ENCODE measurements at places on chromosomes 1 and 21.

- no peaks in the 10 kb centered on the region for H3K27me3 ChIP-seq
- no peak overlapping the region for H3K27ac ChIP-seq
- H3K4me3 ChIP-seq, result no peak overlapping the region
Observed at GRCh38 chr1:113792471-113792870, 19.8 kb downstream of the RSBN1 start.

GRCh38 chr1:208157769-208158168 is 86.4 kb downstream of the PLXNA2 start:
- no peaks in the 10 kb centered on the region for H3K36me3 ChIP-seq
- H3K27me3 ChIP-seq, result no peaks in the 10 kb centered on the region
- H3K4me1 ChIP-seq, result no peaks in the 10 kb centered on the region

DNA sequence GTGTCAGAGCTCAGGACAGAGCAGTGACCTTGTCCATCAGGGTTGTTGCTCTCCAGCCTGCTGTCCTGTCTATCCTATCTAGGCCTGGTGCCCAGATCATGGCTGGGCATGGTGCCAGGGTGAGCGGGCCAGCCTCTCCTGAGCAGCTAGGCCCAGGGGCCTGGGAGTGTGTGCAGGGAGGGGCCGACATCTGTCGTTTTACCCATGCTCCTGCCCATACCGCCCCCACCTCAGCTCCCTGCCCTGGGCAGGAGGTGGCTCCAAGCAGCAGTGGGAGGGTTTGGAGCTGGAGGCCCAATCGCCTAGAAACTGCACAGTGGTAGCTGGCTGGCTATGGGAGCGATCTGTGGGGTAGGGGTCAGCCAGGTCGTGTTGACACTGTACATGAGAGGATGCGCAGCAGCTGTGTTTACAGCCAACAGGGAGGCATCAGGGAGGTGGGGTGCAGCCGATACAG is 6.5 kb downstream of the INSRR start:
- no peak overlapping the region for H3K27ac ChIP-seq
- H3K4me1 ChIP-seq, result no peaks in the 10 kb centered on the region
- H3K27me3 ChIP-seq, result no peaks in the 10 kb centered on the region
- H3K36me3 ChIP-seq, result no peaks in the 10 kb centered on the region

- H3K4me1 ChIP-seq, result no peaks in the 10 kb centered on the region
- H3K27ac ChIP-seq, result no peak overlapping the region
- H3K4me3 ChIP-seq, result no peak overlapping the region
- no peaks in the 10 kb centered on the region for H3K27me3 ChIP-seq
Observed at GRCh38 chr1:166174108-166174507, 7.3 kb upstream of the FAM78B start.

DNA sequence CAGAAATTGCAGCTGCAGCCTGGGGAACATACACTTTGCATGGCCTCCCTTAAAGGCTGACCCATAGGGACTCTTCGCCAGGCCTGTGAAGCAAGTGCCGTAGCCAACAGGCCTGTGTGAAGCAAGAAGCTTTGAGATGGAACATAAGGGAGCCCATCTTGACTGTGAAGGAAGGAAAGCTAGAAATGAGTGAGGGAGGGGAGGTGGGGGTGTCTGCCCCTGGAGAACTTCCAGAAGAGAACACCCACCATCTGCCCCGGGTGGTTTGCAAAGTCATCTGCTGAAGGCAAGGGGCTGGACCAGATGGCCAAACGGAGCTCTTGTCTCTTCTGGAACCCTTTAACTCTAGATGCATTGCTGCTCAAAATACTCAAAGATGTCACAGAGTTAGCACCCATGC is 103.3 kb upstream of the GRIK3 start:
- no peaks in the 10 kb centered on the region for H3K27me3 ChIP-seq
- H3K36me3 ChIP-seq, result no peaks in the 10 kb centered on the region
- no peak overlapping the region for H3K27ac ChIP-seq
- H3K4me1 ChIP-seq, result no peaks in the 10 kb centered on the region
- DNase-seq, result no peak
- H3K4me3 ChIP-seq, result no peak overlapping the region

DNA sequence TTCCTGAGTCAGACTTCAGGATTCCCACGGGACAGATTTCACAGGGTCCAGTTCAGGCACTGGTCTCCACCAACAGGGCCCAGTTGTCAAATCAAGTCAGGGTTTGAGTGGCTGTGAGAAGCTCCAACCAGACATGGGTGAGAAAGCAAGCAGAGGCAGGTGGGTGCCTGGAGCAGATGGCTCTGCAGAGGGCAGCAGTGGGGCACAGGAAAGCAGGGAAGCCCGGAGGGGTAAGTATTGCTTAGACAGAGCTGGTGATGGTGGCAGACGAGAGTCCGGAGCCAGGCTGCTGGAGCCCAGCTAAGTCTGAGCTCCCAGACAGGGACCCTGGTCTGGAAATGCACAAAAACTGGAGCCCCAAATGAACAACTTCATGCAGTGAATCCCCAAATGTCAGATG is 40.4 kb downstream of the RIMS3 start:
- H3K36me3 ChIP-seq, result no peaks in the 10 kb centered on the region
- H3K4me3 ChIP-seq, result no peak overlapping the region
- H3K4me1 ChIP-seq, result peaks cover 11% of the 10 kb centered on the region
- no peak overlapping the region for H3K27ac ChIP-seq
- peaks cover 17% of the 10 kb centered on the region for H3K27me3 ChIP-seq

GRCh38 chr1:236282425-236282716 is 613 bp upstream of the ERO1B start:
- H3K4me3 ChIP-seq, result peak overlapping the region; percentile 99
- H3K27ac ChIP-seq, result peak overlapping the region; percentile 89
- H3K36me3 ChIP-seq, result no peaks in the 10 kb centered on the region

DNA sequence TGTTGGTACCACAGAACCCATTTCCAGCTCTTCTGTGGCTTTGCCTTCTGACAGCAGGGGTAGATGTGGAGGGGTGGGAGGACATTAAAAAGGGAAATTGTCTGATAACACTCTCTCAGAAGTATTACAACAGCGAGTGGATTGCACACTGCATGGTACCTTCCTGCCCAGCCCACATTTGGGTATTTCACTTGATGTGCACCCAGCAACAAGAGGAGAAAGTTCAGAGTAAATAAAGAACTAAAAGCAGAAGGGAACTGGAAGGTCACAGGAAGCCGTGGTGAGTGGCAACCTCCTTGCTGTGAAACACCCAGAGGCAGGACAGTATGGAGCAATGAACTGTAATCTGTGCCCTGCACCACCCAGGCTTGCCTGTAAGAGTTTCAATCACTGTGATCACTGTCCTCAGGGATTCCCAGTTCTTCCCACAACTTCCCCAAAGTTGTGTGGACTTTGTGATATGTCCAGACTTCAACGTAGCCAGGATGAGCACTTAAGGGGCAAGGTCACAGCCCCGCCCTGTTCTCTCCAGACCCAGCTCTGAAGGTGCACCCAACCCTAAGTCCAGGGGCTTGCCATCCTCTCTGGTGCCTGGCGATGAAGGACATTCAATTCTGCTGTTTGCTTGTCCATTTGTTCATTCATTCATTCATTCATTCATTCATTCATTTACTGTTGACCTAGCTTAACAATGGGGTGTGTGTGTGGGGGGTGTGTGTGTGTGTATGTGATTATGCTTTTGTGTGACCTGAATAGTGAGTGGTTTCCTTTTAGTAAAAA is 18.7 kb upstream of the F5 start:
- H3K27ac ChIP-seq, result peak overlapping the region; percentile 45
- H3K4me3 ChIP-seq, result no peak overlapping the region
- peak; percentile 55 for DNase-seq
- H3K36me3 ChIP-seq, result no peaks in the 10 kb centered on the region
- peaks cover 45% of the 10 kb centered on the region for H3K4me1 ChIP-seq

DNA sequence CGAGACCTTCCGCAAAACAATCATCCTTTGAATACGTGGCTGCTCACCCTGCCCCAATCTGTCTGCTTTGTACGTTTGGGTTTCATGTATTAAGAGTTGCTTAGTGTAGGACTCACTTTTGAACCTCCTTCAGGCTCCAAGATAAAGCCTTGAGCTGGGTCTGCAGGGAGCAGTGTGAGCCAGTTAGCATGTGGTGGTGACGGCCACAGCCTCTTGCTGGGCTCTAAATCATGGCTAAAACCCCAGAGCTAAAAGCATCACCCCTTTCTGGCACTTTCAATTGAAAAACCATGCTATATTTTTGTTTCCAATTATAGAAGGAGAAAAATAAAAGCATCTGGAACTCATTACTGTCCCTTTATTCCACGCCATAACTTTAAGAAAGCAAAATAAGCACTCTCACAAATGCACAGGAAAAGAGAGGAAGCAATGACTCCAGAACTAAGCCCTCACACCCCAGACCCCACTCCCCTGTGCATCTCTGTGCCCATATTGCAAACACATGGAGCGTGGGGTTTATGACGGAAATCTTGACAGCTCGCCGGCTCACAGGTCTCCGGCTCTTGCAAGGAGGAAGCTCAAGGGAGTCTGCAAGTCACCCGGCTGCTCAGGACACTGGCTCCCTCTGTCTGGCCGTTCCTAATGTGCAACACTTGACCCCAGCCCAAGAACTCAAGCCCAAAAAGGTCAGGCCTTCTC is 135.5 kb downstream of the MIS18A start:
- H3K27me3 ChIP-seq, result no peaks in the 10 kb centered on the region
- no peak for DNase-seq
- no peak overlapping the region for H3K4me3 ChIP-seq
- no peaks in the 10 kb centered on the region for H3K36me3 ChIP-seq
- H3K27ac ChIP-seq, result no peak overlapping the region

DNA sequence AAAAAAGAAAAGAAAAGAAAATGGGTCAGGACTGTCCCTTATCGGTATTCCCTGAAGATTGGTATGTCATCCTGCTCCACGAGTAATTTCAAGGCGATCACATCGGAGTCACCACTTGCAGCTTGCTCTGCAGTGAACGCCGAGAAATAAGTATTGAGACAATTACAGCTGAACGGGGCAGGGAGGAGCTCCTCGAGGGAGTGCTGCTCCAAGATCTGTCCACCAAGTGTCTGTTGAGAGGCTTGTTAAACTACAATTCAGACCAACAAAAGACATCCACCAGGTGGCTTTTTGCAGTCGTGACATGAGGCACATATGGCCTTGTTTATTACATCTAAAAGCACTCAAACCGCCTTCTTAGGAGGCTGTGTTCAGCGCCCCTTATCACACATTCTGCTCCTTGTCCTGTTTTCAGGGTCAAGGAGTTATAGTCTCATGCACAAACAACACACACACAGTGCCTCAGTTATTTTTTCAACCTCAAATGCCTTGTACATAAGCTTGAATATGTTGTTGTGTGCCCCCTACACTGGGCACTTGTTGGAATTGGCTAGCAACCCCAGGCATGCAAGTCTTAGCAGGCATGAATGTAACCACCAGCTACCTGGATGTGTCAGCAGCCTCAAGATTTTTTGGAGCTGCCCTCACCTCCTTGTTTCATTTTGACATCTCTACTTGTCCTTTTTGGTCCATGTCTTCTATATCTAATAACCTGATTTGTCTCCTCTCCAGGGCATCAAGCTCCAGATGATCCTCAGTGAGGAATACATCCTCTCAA is 13.0 kb upstream of the CD48 start:
- DNase-seq, result no peak
- peaks cover 8% of the 10 kb centered on the region for H3K4me1 ChIP-seq
- H3K36me3 ChIP-seq, result no peaks in the 10 kb centered on the region
- no peak overlapping the region for H3K4me3 ChIP-seq

- H3K4me1 ChIP-seq, result no peaks in the 10 kb centered on the region
- H3K4me3 ChIP-seq, result no peak overlapping the region
- H3K27me3 ChIP-seq, result no peaks in the 10 kb centered on the region
- no peak for DNase-seq
Observed at GRCh38 chr1:30029677-30030076, 693.7 kb downstream of the MATN1 start.

- H3K4me1 ChIP-seq, result no peaks in the 10 kb centered on the region
- no peaks in the 10 kb centered on the region for H3K27me3 ChIP-seq
- H3K36me3 ChIP-seq, result no peaks in the 10 kb centered on the region
- H3K4me3 ChIP-seq, result no peak overlapping the region
- DNase-seq, result no peak
Observed at GRCh38 chr1:194813096-194813495, 1626.7 kb upstream of the B3GALT2 start.

- H3K4me1 ChIP-seq, result no peaks in the 10 kb centered on the region
- H3K36me3 ChIP-seq, result no peaks in the 10 kb centered on the region
- no peak overlapping the region for H3K27ac ChIP-seq
- no peaks in the 10 kb centered on the region for H3K27me3 ChIP-seq
Observed at GRCh38 chr1:93798291-93798690, 80.7 kb downstream of the DNTTIP2 start.

- peaks cover 2% of the 10 kb centered on the region for H3K4me1 ChIP-seq
- no peaks in the 10 kb centered on the region for H3K27me3 ChIP-seq
- no peak overlapping the region for H3K27ac ChIP-seq
- no peak overlapping the region for H3K4me3 ChIP-seq
- no peaks in the 10 kb centered on the region for H3K36me3 ChIP-seq
Observed at GRCh38 chr21:34029743-34030528, 43.4 kb upstream of the MRPS6 start.

- no peak for DNase-seq
- no peaks in the 10 kb centered on the region for H3K27me3 ChIP-seq
- H3K4me3 ChIP-seq, result no peak overlapping the region
- H3K36me3 ChIP-seq, result no peaks in the 10 kb centered on the region
Observed at GRCh38 chr1:176517484-176517883, 54.5 kb downstream of the PAPPA2 start.

DNA sequence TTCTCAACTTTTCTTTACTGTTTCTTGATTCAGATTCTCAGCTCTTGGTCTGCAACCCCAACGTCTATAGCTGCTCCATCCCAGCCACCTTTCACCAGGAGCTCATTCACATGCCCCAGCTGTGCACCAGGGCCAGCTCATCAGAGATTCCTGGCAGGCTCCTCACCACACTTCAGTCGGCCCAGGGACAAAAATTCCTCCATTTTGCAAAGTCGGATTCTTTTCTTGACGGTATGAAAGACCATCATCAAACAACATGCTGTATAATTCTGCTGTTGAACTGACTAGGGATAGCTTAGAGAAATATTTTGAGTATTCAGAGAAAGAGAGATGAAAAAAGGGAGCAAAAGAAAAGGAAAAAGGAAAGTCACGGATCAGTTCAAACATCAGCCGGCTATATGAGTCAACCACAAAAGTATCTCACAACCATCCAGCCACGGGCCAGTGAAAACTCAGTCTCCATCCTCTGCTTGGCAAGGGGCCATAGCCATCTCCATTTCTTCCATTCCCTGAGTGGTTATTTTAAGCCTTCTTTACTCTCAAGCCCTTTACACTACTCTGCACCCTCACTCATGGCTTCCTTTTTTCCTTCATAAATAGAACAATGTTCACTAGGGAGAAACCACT is 14.1 kb downstream of the DNASE2B start:
- no peaks in the 10 kb centered on the region for H3K36me3 ChIP-seq
- no peaks in the 10 kb centered on the region for H3K27me3 ChIP-seq
- no peak overlapping the region for H3K4me3 ChIP-seq
- no peak overlapping the region for H3K27ac ChIP-seq
- no peak for DNase-seq

DNA sequence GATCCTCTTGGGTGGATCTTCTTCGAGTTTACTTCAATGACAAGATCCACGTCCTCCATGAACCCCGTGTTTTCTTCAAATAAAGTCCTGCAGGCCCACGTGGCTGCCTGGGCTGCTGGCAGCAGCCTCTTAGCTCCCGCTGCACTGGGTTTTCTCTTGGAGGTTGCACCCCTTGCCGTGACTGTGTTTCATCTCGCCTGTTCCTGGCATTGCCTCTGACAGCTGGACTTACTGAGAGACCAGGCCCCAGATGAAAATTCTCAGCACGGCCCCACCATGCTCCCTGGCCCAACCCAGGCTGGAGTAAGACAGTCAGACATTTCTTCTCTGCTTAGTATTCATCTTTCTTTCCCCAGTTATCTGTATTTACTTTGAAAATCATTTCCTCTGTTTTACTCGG is 274.8 kb upstream of the RUNX1 start:
- H3K27me3 ChIP-seq, result no peaks in the 10 kb centered on the region
- no peak overlapping the region for H3K27ac ChIP-seq
- H3K36me3 ChIP-seq, result no peaks in the 10 kb centered on the region
- no peaks in the 10 kb centered on the region for H3K4me1 ChIP-seq
- no peak overlapping the region for H3K4me3 ChIP-seq
- DNase-seq, result no peak
